ENCODE measurements at places on chromosomes 3 and 15. TPM values are rescaled to one million over a fixed set of nuclear protein-coding genes. Genes with fewer than 3 reads are reported as not detected.

GRCh38 chr3:106276151-106276550 lies 407.3 kb upstream of the CBLB start:
- no peak for DNase-seq
- no peaks in the 10 kb centered on the region for H3K4me1 ChIP-seq
- no peak overlapping the region for H3K27ac ChIP-seq
- H3K27me3 ChIP-seq = no peaks in the 10 kb centered on the region
- no peaks in the 10 kb centered on the region for H3K36me3 ChIP-seq

CYP1A1 gene
- 0.28 TPM for total RNA-seq

ZPLD1 gene
- total RNA-seq = 0.09 TPM

DNA sequence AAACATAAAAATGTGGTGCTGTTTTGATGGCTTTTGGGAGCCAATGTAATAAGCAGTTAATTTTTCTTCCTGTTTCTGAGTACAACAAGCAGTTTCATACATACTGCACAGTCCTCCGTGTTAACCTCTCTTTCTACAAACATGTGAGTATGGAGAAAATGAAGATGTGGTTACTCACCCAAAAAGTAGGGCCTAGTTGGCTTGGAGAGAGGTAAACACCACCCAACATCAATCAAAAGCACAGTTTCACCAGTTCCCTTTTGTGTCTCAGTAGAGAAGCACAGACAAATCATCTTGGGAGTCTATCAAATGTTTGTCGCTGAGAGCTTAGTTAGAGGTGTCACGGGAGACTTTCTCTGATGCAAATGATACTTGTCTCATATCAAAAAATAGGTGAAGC lies 320.2 kb downstream of the UNC13C start:
- H3K36me3 ChIP-seq = no peaks in the 10 kb centered on the region
- H3K27ac ChIP-seq = no peak overlapping the region
- no peak for DNase-seq
- no peaks in the 10 kb centered on the region for H3K27me3 ChIP-seq
- H3K4me3 ChIP-seq = no peak overlapping the region

PLXNB1 gene
- total RNA-seq = 103 TPM

DNA sequence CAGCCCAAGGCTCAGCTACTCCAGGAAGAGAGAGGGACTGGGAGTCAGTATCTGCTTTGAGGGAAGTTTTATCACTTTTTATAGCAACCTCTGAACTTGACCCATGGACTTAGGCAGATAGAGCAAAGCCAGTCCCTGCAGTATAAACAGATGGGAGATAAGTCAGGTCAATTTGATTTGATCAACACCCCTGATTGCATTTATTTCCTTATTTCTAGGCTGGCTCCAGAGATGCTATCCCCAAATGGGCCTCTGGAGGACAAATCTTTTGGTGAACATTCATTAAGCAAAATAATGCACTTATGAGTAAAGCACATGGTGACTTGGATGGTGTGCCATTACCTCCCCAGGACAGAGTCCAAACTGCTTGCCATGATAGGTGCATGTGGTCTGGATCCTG lies 8.9 kb upstream of the IDH3A start:
- no peak for DNase-seq
- H3K36me3 ChIP-seq = no peaks in the 10 kb centered on the region
- H3K27ac ChIP-seq = no peak overlapping the region
- H3K4me3 ChIP-seq = no peak overlapping the region
- H3K4me1 ChIP-seq = no peaks in the 10 kb centered on the region
- H3K27me3 ChIP-seq = no peaks in the 10 kb centered on the region

DNA sequence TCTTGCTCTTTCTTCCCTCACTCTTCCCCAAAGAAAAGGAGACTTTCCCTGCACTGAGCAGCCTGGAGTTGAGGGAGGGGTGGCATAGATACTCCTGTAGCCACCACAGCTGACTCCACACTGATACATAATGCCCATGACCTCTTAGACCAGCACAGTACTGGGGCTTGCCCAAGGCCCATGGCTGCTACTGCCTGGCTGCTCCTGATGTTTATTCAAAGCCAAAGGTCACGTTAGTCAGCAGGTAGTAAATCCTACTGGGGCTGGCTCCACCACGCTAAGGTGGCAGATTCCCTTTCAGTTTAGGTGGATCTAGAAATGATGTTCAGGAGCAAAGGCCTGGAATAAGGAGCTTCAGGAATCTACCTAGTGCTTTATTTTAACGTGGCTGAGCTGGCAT lies 212.7 kb downstream of the C3orf38 start:
- no peak overlapping the region for H3K27ac ChIP-seq
- peak; percentile 6 for DNase-seq
- no peaks in the 10 kb centered on the region for H3K4me1 ChIP-seq
- H3K36me3 ChIP-seq = no peaks in the 10 kb centered on the region
- H3K4me3 ChIP-seq = no peak overlapping the region

- no peaks in the 10 kb centered on the region for H3K27me3 ChIP-seq
- no peaks in the 10 kb centered on the region for H3K36me3 ChIP-seq
- H3K27ac ChIP-seq = no peak overlapping the region
- no peaks in the 10 kb centered on the region for H3K4me1 ChIP-seq
- DNase-seq = no peak
These were observed 39.2 kb upstream of the STRIT1 start for GRCh38 chr3:155332716-155333115.

DNA sequence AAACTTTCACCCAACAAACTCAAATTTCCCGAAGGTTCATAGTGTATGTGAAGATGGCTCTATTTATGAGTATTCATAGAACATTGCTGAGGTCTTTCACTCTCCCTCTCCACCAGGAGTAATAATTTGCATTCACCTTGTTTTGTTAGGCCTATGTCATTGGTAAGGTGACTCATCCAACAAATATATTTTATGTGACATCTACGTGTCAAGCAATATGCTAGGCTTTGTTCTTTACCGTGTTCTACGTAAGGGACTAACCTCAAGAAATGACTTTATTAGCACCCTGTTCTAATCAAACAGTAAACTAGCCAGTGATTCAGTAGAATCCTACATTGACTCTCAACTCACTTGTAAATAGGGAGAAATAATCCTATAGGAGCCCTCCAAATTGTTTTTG lies 334.4 kb downstream of the FGF12 start:
- H3K27ac ChIP-seq = no peak overlapping the region
- no peaks in the 10 kb centered on the region for H3K4me1 ChIP-seq
- no peak for DNase-seq
- H3K27me3 ChIP-seq = no peaks in the 10 kb centered on the region
- H3K36me3 ChIP-seq = no peaks in the 10 kb centered on the region

AP3S2 gene
- 16.9 TPM for total RNA-seq

IGSF11 gene
- 3.2 TPM for total RNA-seq

DNA sequence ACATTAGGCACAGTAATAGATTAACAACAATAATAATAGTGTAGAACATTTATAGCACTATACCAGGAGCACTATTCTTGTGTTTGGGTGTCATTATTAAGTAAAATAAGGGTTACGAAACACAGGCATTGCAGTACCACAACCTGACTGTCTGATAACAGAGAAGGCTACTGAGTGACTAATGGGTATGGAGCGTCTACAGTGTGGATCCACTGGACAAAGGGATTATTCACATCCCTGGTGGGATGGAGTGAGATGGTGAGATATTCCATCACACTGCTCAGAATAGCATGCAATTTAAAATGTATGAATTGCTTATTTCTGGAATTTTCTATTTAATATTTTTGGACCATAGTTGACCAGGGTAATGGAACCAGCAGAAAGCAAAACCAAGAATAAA lies 18.2 kb downstream of the MINDY4B start:
- H3K27ac ChIP-seq = no peak overlapping the region
- no peaks in the 10 kb centered on the region for H3K27me3 ChIP-seq

FSD2 gene
- 0.04 TPM for total RNA-seq

DNA sequence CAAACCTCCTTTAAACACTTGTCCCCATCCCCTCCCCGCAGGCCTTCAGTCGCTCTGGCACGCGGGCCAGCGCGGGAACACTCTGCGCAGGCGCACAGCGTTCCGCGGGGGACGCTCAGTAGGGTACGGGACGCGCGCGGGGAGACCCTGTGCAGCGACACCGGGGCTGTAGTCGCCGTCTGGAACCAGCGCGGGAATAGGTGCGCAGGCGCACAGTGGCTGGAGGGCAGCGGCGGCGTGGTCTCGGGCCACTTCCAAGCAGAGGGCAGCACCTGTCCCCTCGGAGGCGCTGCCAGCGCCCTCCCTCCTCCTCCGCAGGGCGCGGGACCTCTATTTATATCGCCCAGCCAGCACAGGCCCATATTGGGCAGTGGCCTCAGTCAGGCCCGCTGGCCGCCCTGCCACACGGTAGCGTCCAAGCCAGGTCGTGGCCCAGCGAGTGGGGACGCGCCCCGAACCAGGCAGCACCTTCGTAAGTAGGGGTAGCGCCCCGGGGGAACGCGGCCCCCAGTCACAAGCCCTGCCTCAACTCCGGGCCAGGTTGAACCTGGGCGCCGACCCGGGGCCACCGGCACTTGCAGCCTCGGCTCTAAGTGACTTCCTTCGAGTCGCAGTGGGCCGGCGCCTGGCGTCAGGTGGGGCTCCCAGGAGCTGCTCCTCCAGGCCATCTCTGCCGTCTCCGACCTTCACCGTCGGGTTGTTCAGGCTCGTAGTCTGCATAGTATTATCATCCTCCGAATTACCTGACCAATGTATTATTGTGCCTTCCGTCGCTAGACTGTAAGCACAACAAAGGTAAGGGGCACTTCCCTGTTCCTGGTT lies at the start of gene KBTBD12:
Gene KBTBD12, plus strand, starts transcription at position 118 of the 822 bp plus-strand sequence. CDS start 7,830 bp downstream, outside the sequence.
- H3K27ac ChIP-seq = peak within 1 kb of the TSS; percentile 62
- peak within 1 kb of the TSS; percentile 45 for H3K4me3 ChIP-seq
- no peaks in the 10 kb centered on the region for H3K4me1 ChIP-seq
- peak; percentile 39 for DNase-seq

GRCh38 chr15:33968224-33968623 lies at the start of gene CHRM5:
Gene CHRM5 (plus strand): TSS chr15:33968497. CDS start chr15:34062718, 94,221 bp downstream.
- H3K36me3 ChIP-seq = no peaks in the 10 kb centered on the region
- H3K27me3 ChIP-seq = no peaks in the 10 kb centered on the region
- no peak for DNase-seq

- no peaks in the 10 kb centered on the region for H3K4me1 ChIP-seq
- no peak overlapping the region for H3K4me3 ChIP-seq
- no peak overlapping the region for H3K27ac ChIP-seq
These were observed 28.0 kb upstream of the DUSP7 start for GRCh38 chr3:52084216-52084945.

CDC25A gene
- total RNA-seq = 0.86 TPM

All from pancreas (tissue), 10 donors.